ENCODE measurements at places on chromosomes 7 and 10.

DNA sequence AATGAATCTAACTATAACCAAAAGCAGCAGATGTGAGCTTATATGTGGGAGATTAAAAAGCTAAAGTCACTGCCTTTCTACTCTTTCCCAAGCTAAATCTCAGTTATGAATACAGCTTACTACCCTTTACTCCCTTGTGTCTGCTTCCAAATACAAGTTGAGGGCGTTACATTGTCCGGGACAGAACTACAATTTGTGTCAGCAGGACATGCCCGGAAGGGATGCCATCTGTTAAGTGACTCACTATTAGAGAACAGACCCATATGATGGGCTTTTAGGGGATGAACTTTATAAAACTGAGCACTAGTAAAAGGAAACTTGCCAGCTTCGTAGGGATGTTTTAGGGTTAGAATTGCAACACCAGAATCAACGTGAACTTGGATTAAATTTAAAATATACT, 299.7 kb upstream of the CSTF2T start:
- DNase-seq: no peak

DNA sequence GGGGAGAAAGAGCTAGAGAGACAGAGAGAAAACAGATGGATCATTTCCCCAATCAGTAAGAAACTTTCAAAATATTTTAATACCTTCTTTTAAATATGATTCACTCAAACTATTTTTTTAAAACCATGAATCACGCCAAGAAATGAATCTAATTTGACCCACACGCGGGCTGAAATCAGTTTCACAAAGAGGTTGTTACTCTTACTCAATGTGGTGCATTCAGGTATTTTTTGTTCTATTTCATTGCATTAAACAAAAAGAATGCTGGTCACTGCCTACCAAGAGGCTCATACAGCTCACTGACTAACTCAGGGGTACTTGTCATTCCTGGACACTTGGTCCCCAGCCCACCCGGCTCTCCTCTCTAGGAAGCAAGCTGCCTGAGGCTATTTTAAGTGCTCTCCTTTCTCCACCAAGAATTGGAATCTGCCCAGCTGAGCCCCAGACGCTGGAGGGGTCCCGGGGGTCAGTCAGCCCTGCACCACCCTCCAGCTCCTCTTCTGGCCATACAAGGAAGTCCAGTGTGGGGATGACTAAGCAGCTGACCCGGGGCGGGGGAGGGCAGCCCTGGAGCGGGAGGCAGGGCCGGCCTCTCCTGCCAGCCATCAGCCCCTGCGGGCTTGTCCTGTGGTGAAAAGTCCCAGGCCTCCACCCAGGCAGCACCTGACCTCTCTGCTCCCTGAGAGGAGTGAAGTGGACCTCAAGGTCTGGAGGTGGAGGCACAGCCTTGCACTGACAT, 21.7 kb upstream of the PFKP start:
- no peak for DNase-seq

- DNase-seq: no peak
Observed at GRCh38 chr7:142954680-142955268, 7.4 kb downstream of the KEL start.

DNA sequence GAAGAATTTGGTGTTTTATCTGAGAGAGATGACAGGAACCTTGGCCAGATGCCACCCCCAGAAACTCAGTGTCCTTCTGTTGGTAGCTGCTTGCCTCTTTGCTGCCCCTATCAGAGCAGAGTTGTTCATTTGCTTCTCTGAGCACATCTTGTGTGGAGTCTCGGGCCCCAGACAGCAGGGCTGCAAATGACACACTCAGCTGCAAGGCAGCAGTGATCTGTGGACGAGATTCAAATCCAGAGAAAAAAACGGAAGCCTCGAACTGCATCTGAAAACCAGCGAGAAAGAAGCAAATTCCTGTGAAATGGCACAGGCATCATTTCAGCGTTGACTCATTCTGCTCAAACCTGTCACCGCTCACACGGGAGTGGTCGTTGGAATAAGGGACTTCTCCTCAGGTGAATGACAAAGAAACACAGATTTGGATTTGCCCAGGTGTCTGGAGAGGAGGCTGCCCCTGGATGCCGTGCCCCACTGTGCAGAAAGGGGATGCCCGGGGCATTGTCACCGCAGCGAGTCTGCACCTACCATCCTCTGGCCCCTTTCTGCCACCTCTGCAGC, 144.7 kb downstream of the PFKFB3 start:
- no peak for DNase-seq

- no peak for DNase-seq
Observed at GRCh38 chr7:134067164-134067563, 60.0 kb upstream of the LRGUK start.

GRCh38 chr7:16791905-16792698, 12.7 kb downstream of the AGR2 start:
- DNase-seq: no peak

- no peak for DNase-seq
Observed at GRCh38 chr7:102908676-102909075, 4.1 kb upstream of the LRRC17 start.

DNA sequence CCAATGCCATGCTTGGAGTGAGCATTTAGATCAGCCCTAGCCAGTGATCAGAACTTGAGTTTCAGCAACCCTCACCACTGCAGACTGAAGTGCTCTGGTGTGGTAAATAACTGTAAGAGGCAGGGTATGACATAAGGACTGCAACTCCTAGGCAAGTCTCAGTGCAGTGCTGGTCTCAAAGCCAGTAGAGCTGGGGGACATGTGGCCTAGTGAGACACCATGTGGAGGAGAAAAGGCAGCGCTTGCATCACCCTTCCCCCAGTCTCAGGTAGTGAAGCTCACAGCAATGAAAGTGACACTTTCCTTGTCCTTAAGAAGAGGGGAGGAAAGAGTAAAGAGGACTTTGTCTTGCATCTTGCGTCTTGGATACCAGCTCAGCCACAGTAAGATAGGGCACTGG, 386.8 kb upstream of the POT1 start:
- DNase-seq: no peak

DNA sequence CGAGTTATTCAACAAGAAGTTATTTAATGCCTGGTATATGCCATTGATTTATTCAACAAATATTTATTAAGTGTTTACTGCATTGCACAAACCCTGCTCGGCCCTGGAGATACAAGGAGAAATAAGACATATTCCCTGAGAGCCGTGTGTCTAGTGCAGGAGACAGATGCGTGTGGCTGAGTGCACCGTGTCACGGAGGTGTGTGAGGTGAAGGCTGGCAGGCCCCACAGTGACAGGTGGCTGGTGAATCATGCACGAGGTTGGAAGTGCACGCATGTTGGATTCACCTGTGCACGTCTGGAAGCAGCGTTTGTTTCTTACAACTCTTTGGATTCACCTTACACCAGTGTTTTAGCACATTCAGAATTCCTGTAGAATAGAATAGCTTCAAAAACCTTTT, 136.6 kb upstream of the SHH start:
- DNase-seq: no peak

GRCh38 chr7:44678471-44679179, 70.0 kb upstream of the ZMIZ2 start:
- no peak for DNase-seq

All from esophagus squamous epithelium (tissue), 5 donors.